A172 (cell line): ENCODE measurements at places on chromosomes 7 and 10. TPM values are rescaled to one million over a fixed set of nuclear protein-coding genes. Genes with fewer than 3 reads are reported as not detected.

Gene PIK3CG
- total RNA-seq: 4.7 and 5.4 TPM in 2 replicates

Gene HOXA2
- 0.17 TPM in 1 of 2 replicates, not detected in the other for total RNA-seq

Gene SLC16A9
- total RNA-seq: 28.7 and 34.1 TPM in 2 replicates

DNA sequence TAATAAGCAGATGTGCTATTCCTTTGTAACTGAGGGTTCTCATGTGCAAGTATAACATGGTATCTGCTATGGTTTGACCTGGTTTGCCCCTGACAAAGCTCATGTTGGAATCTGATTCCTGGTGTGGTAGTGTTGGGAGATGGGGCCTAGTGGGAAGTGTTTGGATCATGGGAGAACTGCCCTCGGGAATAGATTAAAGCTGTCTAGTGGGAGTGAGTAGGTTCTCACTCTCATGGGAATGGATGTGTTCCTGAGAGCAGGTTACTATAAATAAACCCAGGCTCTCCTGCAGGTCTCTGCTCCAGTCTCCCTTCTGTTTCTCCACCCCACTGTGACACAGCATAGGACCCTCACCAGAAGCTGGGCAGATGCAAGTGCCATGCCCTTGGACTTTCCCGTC is 97.7 kb downstream of the ATE1 start:
- no peak for DNase-seq

- DNase-seq: no peak
These were observed 18.5 kb upstream of the ANTXRL start for GRCh38 chr10:46268076-46268881.

DNA sequence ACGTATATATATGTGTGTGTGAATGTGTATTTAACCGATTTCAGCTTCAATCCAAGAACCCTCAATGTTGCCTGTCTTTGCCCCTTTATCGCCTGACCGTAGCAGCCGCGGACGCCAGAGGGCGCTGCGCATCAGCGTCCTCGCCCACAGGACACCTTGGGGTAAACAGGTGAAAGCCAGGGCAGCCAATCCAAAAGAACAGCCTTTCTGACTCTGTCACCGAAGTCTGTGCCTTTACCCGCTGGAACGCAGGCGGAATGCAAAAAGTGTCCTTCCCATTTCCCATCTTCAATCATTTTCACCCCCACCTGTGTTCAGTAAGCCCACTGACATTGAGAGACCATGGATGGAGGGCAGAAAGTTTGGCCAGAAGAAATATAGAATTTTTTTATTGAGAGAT is 3.6 kb downstream of the NXPH1 start:
- DNase-seq: peak; percentile 18

GRCh38 chr10:97210543-97210960 is 24.8 kb upstream of the SLIT1 start:
- DNase-seq: peak; percentile 68

- DNase-seq: peak; percentile 81
These were observed 5.4 kb downstream of the VGF start for GRCh38 chr7:101159696-101160674.

- DNase-seq: no peak
These were observed 33.6 kb upstream of the KMT2E start for GRCh38 chr7:104980440-104980839.

DNA sequence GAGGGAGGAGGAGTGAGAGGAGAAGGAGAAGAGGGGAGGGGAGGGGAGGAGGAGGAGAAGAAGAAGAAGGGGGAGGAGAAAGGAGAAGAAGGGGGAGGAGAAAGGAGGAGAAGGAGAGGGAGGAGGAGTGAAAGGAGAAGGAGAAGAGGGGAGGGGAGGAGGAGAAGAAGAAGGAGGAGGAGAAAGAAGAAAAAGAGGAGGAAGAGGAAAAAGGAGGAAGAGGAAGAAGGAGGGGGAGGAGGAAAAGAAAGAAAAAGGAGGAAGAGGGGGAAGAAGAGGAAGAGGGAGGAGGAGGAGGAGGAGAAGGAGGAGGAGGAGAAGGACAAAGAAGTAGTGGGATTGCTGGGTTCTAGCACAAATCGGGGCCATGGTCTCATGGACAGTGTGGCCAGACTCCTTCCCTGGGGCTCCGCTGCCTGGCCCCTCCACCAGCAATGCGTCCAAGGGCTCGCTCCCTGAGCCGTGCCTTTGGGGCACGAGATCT is 4.2 kb upstream of the MAFK start:
- peak; percentile 73 for DNase-seq

GRCh38 chr7:120462991-120463390 is 190.0 kb downstream of the KCND2 start:
- DNase-seq: no peak

DNA sequence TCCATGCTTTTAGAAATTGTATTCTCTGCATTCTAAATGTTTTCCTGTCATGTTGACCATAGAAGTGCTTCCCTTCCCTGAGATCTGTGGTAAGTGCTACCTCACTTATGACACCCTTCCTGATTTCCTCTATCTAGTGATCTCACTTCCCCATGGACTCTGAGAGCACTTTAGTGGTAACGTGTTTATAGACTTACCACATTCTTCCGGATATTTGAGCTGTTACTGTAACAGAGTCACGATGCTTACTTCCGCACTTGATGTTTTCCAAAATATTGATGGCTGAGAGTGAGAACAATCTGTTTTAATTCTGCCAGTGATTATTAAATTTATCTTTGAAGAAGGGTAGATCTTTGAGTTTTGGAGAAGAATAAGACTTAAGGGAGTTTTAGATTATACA is 60.1 kb upstream of the NAMPT start:
- no peak for DNase-seq

DNA sequence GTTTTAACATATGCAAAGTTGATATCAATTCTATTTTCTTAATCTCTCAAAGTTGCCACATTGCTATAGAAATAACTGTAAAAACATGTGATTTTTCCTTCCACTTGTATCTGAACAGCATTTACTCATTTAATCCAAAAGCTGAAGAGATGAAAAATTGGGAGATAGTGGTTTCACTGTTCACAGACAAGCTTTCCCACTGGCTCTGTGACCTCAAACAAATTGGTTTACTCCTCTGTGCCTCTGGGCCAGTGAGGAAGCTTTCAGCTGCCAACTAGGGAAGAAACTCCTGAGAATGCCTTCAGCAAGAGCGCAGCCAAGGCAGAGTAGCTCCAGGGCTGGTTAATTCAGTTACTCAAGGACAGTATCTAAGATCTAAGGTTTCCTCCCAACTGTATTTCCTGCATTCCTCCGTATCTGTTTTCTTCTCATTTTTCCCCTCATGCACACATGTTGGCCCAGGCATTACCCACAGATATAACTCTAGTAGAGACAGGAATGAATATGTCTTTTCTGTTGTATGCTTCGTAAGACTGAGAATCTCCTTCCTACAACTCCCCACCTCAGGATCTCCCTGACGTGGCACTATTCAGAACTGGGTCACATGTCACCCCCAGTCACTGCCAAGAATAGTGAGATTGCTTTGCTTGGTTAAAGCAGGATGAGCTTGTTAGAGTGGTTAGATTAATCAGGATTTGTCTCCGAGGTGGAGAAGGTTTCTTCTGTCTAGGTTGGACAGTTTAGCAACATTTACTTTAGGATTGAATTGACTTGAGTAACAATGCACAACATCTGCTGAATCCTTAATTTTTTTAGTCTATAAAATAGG is 315.7 kb downstream of the NRG3 start:
- peak; percentile 4 for DNase-seq
